ENCODE measurements at places on chromosomes 4 and X.

DNA sequence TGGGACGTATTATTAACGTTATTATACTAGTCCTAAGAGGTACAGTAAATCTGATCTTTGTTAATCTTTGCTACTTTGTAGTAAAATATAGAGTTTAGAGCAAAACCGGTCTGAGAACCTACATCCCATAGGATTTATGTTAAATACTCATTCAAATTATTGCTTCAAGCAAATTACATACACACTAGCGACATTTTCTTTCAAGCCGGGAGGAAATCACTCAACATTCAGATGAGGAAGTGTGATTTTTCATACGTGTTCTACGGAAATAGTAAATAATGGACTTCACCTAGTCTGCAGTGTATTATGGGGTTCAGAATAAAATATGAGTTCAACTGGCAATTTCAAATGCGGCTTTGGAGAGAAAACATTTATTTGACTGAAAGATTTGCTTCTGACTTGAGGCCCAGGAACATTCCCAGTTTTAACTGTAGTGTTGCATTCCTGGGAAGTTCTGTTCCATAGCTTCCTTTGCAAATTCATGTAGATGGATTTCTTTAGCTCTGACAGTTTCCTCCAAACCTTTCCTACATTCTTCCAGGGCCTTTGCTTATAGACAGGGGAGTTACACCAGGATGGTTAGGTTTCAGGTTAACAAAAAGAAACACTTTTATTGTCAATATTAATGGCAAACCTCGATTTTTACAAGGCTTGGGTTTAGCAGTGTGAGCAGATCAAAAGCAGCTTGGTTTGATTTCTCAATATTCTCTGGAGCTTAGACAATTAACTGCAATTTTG, 5.3 kb upstream of the HAND2 start:
- DNase-seq, result no peak

GRCh38 chrX:97402903-97403302, 519.2 kb downstream of the RPA4 start:
- DNase-seq, result no peak

GRCh38 chr4:118756958-118757357, 71.8 kb downstream of the METTL14 start:
- DNase-seq, result no peak

DNA sequence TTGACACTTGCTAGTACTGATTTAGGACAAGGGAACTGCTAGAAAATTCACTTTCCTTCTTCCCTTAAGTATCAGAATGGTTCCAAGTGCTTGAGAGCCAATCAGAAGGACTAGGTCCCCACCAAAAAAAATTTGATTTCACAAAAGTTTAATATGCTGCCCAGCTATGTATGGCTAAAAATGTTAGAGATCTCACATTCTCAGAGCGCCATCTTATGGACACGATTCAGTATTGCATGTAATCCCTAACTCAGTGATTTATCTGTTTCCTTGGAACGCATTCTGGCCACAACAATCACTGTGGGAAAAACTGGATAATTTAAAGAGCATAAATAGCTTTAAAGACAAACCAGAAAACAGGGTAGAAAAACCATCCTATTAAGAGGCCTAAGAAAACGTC, 255.1 kb upstream of the GPC4 start:
- DNase-seq, result no peak

DNA sequence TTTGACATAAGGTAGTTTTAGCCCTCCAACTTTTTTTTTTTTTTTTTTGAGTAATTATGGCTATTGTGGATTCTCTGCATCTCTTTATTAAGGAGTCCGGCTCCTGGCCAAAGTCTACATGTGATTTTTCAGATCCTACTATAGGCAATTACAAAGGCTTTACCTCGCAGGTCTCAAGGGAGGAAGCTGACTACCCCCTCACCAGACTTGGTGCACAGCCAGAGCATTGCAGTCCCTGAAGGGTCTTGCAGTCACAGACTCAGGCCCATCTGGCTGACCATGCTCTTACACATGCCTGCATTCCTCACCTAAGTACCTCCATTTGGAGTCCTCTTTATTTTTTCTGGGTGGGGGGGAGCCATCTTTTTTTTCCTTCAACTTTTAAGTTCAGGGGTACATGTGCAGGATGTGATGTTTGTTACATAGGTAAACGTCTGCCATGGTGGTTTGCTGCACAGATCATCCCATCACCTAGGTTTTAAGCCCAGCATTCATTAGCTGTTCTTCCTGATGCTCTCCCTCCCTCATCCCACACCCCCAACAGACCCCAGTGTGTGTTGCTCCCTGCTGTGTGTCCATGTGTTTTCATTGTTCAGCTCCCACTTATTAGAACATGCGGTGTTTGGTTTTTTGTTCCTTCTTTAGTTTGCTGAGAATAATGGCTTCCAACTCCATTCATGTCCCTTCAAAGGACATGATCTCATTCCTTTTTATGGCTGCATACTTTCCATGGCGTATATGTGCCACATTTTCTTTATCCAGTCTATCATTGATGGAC, 88.4 kb upstream of the STIM2 start:
- DNase-seq, result no peak
